ENCODE measurements at places on chromosomes 5 and 9. TPM values are rescaled to one million over a fixed set of nuclear protein-coding genes. Genes with fewer than 3 reads are reported as not detected.

Gene NRG2
- total RNA-seq, result not detected

Gene DBH
- total RNA-seq, result 0.12 TPM

Gene CACNA1B
- not detected for total RNA-seq

Gene PDCD1LG2
- 1.1 TPM for total RNA-seq

Gene SLCO4C1
- total RNA-seq, result not detected

Gene ANKRD31
- total RNA-seq, result 0.52 TPM

Gene SHC3
- not detected for total RNA-seq

Gene PRLR
- not detected for total RNA-seq

Gene TMEM232
- total RNA-seq, result 1.0 TPM

Gene OR13C5
- total RNA-seq, result not detected

Gene ADAMTS6
- 1.5 TPM for total RNA-seq

Gene ADAMTS12
- not detected for total RNA-seq

Gene PCSK1
- total RNA-seq, result not detected

Gene RASA1
- total RNA-seq, result 37.8 TPM

Gene KCNMB1
- total RNA-seq, result 0.25 TPM

Gene SERINC5
- 80.3 TPM for total RNA-seq

Gene CER1
- total RNA-seq, result not detected

Gene FAM163B
- total RNA-seq, result not detected

Gene TAF11L10
- not detected for total RNA-seq

Gene SPINK5
- total RNA-seq, result not detected

Gene SPATA31C1
- not detected for total RNA-seq

Gene KLHL3
- 24.4 TPM for total RNA-seq

Gene TRIM36
- not detected for total RNA-seq

Gene PCDHGA6
- not detected for total RNA-seq

Gene GRIA1
- total RNA-seq, result not detected

Data from CD4-positive, CD25-positive, alpha-beta regulatory T cell (primary cell).